Melanocyte of skin (primary cell): ENCODE measurements at places on chromosomes 4 and X. TPM values are rescaled to one million over a fixed set of nuclear protein-coding genes. Genes with fewer than 3 reads are reported as not detected.

BEX3 gene
- 185 and 201 TPM in 2 replicates for total RNA-seq

KLB gene
- under 0.01 TPM in 1 of 2 replicates, not detected in the other for total RNA-seq

GLRA2 gene
- not detected in 2 replicates for total RNA-seq

GRPR gene
- under 0.01 and 0.34 TPM in 2 replicates for total RNA-seq

TMPRSS11B gene
- total RNA-seq: not detected in 2 replicates

PLAC1 gene
- 0.31 and 0.33 TPM in 2 replicates for total RNA-seq

RGN gene
- under 0.01 TPM in 1 of 2 replicates, not detected in the other for total RNA-seq
